Nasal cavity respiratory epithelium epithelial cell of viscerocranial mucosa (primary cell): ENCODE measurements at places on chromosomes 16 and 17. TPM values are rescaled to one million over a fixed set of nuclear protein-coding genes. Genes with fewer than 3 reads are reported as not detected.

SLC12A3 gene
- total RNA-seq: not detected in 2 replicates

MYO19 gene
- total RNA-seq: 77.9 and 84.7 TPM in 2 replicates

PERCC1 gene
- total RNA-seq: not detected in 2 replicates

STAT5B gene
- 14.0 and 18.5 TPM in 2 replicates for total RNA-seq

OTOP2 gene
- 0.34 TPM in 1 of 2 replicates, not detected in the other for total RNA-seq

NEUROD2 gene
- total RNA-seq: not detected in 2 replicates

KIF19 gene
- total RNA-seq: 0.07 TPM in 1 of 2 replicates, not detected in the other

CA5A gene
- not detected in 2 replicates for total RNA-seq

PIRT gene
- not detected in 2 replicates for total RNA-seq

TNK1 gene
- 5.8 and 10.6 TPM in 2 replicates for total RNA-seq

NHLRC4 gene
- total RNA-seq: 0.14 and 0.68 TPM in 2 replicates

HOXB1 gene
- not detected in 2 replicates for total RNA-seq

DNASE1L2 gene
- 0.34 and 1.00 TPM in 2 replicates for total RNA-seq

SSTR5 gene
- not detected in 2 replicates for total RNA-seq

ACSF2 gene
- total RNA-seq: 14.4 and 37.2 TPM in 2 replicates

CDT1 gene
- total RNA-seq: 0.14 and 1.0 TPM in 2 replicates

TBC1D28 gene
- not detected in 2 replicates for total RNA-seq

MAPT gene
- total RNA-seq: under 0.01 and 0.14 TPM in 2 replicates

CSH2 gene
- not detected in 2 replicates for total RNA-seq

PAM16 gene
- total RNA-seq: 22.8 and 54.7 TPM in 2 replicates

AGRP gene
- not detected in 2 replicates for total RNA-seq

SLC16A13 gene
- 1.4 and 3.0 TPM in 2 replicates for total RNA-seq

SHPK gene
- 6.2 and 9.5 TPM in 2 replicates for total RNA-seq

FN3KRP gene
- total RNA-seq: 16.7 and 20.4 TPM in 2 replicates

TMIGD1 gene
- total RNA-seq: not detected in 2 replicates

SLC6A2 gene
- total RNA-seq: 1.0 and 1.4 TPM in 2 replicates

TMC8 gene
- total RNA-seq: under 0.01 and 0.21 TPM in 2 replicates

C16orf89 gene
- not detected in 2 replicates for total RNA-seq

SHCBP1 gene
- total RNA-seq: 0.07 and 0.34 TPM in 2 replicates

CEMP1 gene
- total RNA-seq: 0.07 and 0.34 TPM in 2 replicates

NME4 gene
- 23.9 and 52.0 TPM in 2 replicates for total RNA-seq

IGFALS gene
- total RNA-seq: under 0.01 TPM in 1 of 2 replicates, not detected in the other
